ENCODE measurements at places on chromosomes 1 and 21. TPM values are rescaled to one million over a fixed set of nuclear protein-coding genes. Genes with fewer than 3 reads are reported as not detected.

- H3K27me3 ChIP-seq: no peaks in the 10 kb centered on the region
- no peak overlapping the region for H3K4me3 ChIP-seq
- H3K4me1 ChIP-seq: peaks cover 5% of the 10 kb centered on the region
- H3K36me3 ChIP-seq: no peaks in the 10 kb centered on the region
Observed at GRCh38 chr1:182157187-182157586, 95.7 kb upstream of the ZNF648 start.

GRCh38 chr1:167820684-167821355 lies 93.1 kb downstream of the ADCY10 start:
- no peak for DNase-seq
- H3K4me1 ChIP-seq: peaks cover 8% of the 10 kb centered on the region
- no peak overlapping the region for H3K4me3 ChIP-seq

GRCh38 chr1:51622455-51622913 lies 5.6 kb downstream of the OSBPL9 start:
- H3K4me3 ChIP-seq: no peak overlapping the region
- no peak overlapping the region for H3K27ac ChIP-seq
- H3K4me1 ChIP-seq: peaks cover 39% of the 10 kb centered on the region

DNA sequence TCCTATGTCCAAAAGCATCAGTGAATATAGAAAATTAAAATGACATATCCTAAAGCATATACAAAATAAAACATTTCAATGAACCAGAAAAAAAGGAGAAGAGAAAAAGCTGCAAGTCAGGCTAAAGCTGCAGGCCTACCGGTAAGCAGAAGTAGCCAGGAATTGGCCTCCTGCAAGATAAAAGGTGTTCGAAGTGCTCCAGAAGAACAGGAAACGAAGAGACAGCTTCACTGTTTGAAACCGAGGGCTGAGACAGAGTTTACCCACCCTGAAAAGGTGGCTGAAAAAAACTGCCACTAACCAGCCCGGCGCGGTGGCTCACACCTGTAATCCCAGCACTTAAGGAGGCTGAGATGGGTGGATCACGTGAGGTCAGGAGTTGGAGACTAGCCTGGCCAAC lies 37.4 kb downstream of the NSL1 start:
- no peaks in the 10 kb centered on the region for H3K27me3 ChIP-seq
- H3K4me3 ChIP-seq: no peak overlapping the region
- H3K27ac ChIP-seq: peak overlapping the region; percentile 19
- no peak for DNase-seq
- H3K4me1 ChIP-seq: peaks cover 45% of the 10 kb centered on the region

Gene ACTN2
- 0.18 TPM for total RNA-seq

GRCh38 chr1:167107456-167107855 lies 13.6 kb downstream of the STYXL2 start:
- H3K36me3 ChIP-seq: no peaks in the 10 kb centered on the region
- no peaks in the 10 kb centered on the region for H3K27me3 ChIP-seq
- DNase-seq: no peak
- no peak overlapping the region for H3K27ac ChIP-seq

DNA sequence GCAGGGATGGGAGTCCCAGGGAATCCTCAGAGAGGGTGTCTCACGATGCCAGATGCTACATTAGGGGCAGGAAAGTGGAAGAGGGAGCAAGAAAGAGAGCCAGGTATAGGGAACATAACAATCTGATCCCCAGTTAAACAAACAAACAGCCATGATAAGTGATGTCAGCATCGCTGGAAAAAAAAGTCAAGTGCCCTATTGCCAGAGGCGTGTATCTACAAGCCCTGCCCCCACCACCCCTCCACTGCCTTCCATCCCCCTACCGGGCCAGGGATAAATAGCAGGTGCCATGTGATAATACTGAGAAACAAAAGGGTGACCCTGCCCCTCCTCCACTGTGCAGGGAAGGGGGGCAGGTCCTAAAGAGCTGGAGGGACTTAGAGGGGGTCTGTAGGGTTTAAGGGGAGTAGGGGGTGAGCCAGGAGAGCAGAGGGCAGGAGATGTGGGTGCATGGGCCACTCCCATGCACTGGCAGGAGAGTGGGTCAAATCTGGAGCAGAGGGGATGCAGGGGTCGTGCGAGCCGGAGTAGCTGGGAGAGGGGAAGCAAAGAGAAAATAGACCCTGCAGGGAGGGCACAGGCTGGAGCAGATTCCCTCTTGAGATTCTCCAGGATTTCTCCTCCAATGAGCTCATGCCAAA lies 3.4 kb downstream of the SLC26A9 start:
- no peaks in the 10 kb centered on the region for H3K4me1 ChIP-seq
- peak; percentile 37 for DNase-seq
- H3K27ac ChIP-seq: no peak overlapping the region

DNA sequence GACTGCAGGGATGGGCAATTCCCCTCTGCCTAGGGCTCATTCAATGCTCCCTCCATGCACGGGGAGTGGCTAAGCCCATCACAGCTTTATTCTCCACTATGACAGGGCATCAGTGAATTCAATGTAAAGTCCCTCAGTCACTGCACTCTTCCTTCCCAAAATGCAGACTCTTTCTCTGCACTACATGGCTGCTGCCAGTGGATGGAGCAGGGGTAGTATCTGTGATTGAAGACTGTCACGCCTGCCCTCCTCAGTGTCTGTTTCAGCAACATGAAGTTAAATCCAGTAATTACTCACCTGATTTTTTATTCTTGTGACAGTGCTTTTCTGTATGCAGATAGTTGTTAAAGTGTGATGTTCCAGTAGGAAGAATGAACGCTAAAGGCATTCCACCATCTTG lies 1323.2 kb downstream of the AMY1C start:
- no peak overlapping the region for H3K27ac ChIP-seq
- no peak overlapping the region for H3K4me3 ChIP-seq
- DNase-seq: no peak
- H3K27me3 ChIP-seq: no peaks in the 10 kb centered on the region
- H3K36me3 ChIP-seq: no peaks in the 10 kb centered on the region
- no peaks in the 10 kb centered on the region for H3K4me1 ChIP-seq

- no peaks in the 10 kb centered on the region for H3K4me1 ChIP-seq
- H3K27ac ChIP-seq: no peak overlapping the region
- peaks cover 2% of the 10 kb centered on the region for H3K27me3 ChIP-seq
- DNase-seq: peak; percentile 6
- H3K36me3 ChIP-seq: no peaks in the 10 kb centered on the region
Observed at GRCh38 chr1:233459470-233459945, 132.0 kb downstream of the MAP3K21 start.

Gene BMP8B
- 0.36 TPM for total RNA-seq

DNA sequence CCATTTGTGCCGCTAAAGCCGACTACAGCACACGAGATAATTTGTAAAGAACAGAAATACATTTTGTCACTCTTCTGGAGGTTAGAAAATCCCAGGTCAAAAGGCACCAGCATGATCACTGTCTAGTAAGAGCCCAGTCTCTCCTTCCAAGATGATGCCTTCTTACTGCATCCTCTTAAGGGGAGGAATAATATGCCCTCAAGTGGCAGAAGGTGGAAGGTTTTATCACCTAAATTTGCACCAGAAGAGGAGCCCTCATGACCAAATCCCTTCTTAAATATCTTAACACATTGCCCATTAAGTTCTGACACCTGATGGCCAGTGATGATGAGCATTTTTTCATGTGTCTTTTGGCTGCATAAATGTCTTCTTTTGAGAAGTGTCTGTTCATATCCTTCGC lies 326.7 kb upstream of the RGS18 start:
- no peaks in the 10 kb centered on the region for H3K36me3 ChIP-seq
- no peaks in the 10 kb centered on the region for H3K4me1 ChIP-seq
- H3K27me3 ChIP-seq: no peaks in the 10 kb centered on the region

Gene ADSS2
- 56.0 TPM for total RNA-seq

Gene TEX38
- total RNA-seq: not detected

Gene APCS
- total RNA-seq: not detected

Gene ABCG1
- 12.7 TPM for total RNA-seq
